Activated T-helper 1 cell treated with anti-CD3 and anti-CD28 coated beads, Interleukin-12 subunit alpha, Interleukin-12 subunit beta, Interleukin-2, Interleukin-4 antibody, amounts not matched to agents 30 ng/mL and 10 ng/mL and 1 ng/mL, durations not matched to agents 14 hours and 24 hours and 36 hours (primary cell): ENCODE measurements at places on chromosomes 11 and 22.

DNA sequence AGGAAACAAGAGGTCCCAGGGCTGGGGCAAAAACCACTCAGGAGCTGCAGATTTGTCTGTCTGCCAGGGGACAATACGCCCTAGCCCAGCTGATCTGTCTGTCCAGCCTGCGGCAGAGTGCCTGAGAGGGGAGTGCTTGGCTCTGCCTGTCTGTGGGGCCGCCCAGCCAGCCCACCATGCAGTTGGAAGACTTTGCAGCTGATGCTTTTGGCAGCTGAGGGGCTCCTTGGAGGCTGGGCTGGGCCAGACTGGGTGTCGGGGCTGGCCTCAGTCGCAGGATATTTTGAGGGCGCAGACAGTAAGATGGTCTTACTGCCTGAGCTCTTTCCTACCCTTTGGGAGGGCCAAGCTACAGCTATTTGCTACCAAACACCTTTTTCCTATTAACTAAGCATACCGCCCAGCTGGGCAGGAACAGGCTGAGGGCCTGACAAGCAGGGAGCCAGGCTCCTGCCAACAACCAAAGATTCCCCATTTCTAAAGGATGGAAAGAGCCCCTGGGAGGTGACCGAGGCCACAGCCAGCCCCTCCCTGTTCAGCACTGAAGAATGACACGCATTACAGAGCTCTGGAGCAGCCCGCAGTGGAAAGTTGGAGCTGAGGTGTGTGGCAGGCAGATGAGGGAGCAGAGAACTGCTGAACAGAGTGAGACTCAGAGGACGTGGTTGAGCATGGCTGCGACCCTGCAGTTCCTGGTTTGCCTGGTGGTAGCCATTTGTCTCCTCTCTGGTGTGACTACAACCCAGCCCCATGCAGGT, at the start of gene FAM180B:
FAM180B (plus strand) TSS at position 581 of the 758 bp plus-strand sequence; CDS start at position 672, 91 bp downstream.
- DNase-seq = no peak

- DNase-seq = no peak
Measured at GRCh38 chr11:95142431-95142830, 52.8 kb downstream of the ENDOD1 start.

GRCh38 chr11:69630017-69630416, 10.9 kb upstream of the CCND1 start:
- no peak for DNase-seq

DNA sequence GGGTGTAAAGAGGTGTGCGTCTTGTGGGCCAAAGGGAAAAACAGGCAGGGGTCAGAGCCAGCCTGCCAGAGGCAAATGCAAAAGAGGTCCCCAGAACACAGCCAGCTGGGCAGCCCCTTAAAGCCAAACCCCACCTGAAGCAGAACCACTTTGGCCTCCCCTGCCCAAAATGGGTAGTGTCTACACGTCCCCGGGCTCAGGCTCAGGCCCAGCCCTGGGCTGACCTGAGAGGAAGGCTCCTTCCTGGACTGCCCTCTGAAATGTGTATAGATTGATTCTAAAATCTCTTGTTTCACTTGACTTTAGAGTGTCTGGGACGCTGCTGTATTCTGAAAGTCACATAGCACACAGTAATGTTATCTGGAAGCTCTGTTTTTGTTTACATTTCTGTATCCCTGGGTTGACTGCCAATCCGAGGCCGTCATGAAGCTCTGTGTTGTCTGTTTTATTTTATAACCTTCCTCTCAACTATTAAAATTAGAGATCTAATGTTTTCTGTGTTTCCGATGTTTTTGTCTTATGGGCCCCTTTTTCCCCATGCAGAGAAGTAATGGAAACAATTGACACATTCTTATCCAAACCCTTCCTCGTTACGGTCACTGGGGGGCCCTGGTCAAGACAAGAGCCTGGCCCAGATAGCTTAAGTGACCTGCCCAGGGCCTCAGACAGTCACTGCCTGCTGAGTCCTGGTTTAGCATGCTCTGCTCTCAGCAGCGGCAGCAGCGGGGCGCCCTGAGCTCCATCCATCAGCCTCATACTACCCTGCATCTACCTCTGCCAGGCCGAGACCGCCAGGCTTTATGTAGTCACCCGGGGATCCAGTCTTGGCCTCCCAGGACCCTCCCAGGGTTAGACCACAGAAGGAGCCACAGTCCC, 10.1 kb downstream of the OVOL1 start:
- DNase-seq = no peak

DNA sequence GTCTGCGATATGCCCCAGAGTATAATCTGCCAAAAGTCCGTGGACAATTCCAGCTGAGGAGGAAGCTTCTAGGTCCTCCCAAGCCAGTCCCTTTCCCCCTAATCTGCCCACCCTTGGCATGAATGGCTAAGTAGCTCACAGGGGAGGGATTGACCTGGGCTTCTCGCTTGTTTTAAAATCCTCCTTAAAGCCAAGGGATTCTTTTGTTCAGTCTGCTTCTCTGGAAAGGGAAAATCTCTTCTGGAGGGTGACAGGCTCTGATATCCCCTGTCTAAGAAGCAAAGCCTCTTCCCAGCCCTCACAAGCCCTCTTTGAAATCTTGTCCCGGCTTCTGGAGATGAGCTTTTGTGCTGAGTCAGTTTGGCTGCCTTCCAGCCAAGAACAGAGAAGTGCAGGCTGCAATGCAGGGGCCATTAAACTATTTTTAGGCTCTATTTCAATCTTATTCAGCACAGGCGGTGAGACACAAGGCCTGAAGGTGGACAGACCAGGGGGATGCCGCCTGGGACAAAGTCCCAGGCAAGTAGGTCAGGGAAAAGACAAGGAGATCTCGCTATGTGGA, 23.9 kb downstream of the NEFH start:
- DNase-seq = no peak

GRCh38 chr22:30871391-30872284, 96.9 kb downstream of the MORC2 start:
- DNase-seq = no peak

GRCh38 chr11:60785806-60786361, 751 bp downstream of the MS4A10 start:
- DNase-seq = no peak
